ENCODE measurements at places on chromosomes 2 and 18.

- no peak for DNase-seq
Measured at GRCh38 chr18:50079571-50080295, 115.2 kb downstream of the MYO5B start.

DNA sequence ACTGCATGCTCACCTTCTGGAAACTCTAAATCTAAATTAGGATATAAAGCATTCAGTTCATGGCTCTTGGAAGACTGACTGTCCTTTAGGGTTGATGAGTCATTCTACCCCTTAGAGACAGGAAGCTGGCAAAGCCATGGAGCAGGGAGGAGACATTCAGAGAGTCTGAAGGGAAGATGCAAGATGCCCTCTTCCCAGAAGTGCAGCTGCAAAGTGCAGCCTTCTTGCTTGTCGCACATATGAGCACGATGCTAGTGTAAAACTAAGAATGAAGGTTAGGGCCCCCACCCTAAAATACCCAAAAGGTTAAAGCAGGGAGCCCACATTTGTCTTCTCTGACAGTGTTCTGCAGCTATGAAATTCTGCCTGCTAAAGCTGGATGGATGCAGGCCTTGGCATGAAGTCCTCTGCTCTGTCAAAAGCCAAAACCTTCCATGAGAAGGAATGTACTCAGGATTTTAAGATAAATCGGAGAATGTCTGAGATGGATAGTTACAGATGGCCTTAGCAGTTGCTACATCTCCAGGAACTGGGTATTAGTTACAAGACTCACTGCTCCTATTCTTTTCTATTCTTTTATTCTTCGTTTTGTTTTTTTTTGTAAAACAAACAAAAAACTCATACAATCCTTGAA lies 89.7 kb downstream of the POLE4 start:
- no peak for DNase-seq

- DNase-seq, result no peak
Measured at GRCh38 chr2:122955776-122956175, 1069.3 kb upstream of the CNTNAP5 start.

DNA sequence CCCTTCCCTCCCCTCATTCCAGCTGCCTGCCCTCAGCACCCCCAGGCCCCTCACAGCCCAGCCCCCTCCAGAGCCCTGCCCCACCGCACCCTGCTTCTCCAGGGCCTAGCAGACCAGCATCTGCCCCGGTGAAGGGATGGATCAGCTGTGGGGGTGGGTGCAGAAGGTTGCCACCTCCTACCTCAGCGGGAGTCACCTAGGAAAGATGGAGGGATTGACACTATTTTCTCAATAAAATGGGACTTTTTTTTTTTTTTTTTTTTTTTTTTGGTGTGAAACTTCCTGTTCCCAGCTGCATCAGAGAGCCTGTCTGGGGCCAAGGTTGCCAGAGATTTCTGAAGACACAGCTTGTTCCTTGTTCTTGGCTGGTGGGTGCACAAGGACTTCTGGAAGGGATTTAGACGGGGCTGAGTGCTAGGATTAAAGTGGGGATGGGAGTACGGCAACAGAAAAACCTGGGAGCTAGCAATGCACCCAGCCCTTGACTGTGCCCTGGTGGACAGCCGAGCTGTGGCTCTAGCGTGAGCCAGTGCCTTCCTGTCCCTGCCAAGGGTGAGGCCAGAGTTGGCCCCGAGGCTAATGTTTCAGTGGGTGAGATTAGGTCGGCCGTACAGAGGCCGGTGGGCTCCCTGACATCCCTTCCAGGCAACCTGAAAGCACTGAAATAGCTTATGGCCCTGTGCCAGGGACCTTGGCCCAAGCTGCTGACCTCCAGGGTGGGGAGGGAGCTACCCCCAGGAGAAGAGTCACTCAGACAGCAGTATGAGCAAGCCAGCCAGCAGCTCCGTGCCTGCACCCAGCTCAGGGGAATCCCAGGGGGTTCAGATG lies 4.6 kb downstream of the B3GNT7 start:
- no peak for DNase-seq

GRCh38 chr2:29495068-29495467 lies 379.9 kb downstream of the CLIP4 start:
- DNase-seq, result no peak

DNA sequence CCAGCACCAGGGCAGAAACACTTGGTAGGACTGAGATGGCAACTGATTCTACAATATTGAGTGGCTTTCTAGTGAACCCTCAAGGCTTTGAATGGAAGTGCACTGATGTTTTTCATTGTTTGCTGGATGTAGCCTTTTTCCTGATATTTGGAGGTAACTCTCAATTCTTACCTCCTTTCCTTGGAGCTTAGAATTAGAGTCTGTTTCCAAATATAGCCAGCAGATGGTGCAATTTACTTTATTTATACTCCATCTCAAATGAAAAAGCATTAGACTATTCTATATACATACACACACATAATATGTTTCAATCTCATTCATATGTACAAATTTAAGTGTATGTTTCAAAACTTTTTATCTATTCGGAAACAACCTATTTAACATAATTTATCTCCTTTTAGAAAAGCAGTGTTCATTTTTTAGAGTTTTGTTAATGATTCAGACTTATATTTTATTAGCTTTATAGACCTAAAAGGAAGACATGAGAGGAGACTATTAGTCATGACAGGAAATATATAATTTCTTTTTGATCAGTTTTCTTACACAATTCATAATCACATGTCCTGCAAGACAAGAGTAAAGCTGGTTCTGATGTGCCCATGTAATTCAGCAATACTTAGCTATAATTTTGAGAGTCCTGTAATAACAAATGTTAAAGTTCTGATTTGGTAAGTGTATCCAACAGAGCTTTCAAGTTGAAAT lies 124.8 kb downstream of the NUP35 start:
- DNase-seq, result no peak

DNA sequence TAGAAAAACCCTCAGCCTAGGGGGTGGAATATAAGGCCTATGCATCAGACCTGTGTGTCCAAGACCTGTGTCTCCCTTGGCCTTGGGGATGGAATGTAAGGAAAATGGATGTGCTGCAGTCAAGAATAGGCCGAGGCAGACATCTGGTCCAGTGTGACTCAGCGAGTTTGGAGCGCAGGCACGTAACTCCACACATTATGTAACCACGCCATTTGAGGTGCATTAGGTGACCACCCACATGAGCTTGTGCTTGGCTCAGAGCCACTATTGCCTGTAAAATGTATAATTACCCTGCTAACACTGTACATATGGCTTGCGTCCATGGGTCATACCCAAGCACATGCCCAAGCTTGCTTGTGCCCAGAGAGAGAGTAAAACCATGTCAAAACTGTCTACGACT lies 580.9 kb upstream of the HNMT start:
- DNase-seq, result no peak

DNA sequence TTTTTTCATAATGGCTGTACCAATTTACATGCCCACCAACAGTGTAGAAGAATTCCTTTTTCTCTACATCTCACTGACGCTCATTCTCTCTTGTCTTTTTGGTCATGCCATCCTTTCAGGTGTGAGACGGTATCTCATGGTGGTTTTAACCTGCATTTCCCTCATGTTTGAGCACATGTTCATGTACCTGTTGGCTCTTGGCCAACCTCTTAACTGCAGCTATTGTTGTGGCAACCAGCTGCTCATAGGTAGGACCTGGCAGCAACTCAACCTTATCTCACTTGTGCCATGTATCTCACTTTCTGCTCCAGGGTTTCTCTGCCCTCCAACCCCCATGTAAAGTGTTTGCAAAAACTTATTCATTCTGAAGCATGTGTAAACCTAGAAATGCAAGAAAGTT lies 167.5 kb downstream of the UPP2 start:
- no peak for DNase-seq

- DNase-seq, result no peak
Measured at GRCh38 chr2:43715300-43716098, 39.3 kb upstream of the C1GALT1C1L start.

GRCh38 chr2:233248999-233249398 lies 2.5 kb upstream of the ATG16L1 start:
- DNase-seq, result no peak

DNA sequence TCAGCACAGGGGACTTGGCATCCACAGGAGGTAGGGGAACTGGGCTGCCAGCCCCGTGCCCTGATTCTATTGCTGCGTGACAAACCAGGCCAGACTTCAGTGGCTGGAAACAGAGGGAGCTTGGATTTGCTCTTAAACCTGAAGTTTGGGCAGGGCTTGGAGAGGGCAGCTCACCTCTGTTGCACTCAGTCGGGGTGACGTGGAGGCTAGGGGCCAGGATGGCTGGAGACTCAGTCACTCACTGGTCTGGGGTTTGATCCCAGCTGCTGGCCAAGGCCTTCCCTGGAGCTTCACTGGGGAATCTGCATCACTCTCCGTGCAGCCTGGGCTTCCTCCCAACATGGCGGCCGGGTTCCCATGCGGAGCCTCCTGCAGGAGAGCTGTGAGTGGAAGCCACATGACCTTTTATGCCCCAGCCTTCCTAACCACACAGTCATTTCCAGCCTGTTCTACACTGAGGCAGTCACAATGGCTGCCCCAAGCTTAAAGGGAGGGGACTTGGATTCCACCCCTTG lies 175.2 kb upstream of the HDAC4 start:
- no peak for DNase-seq

- DNase-seq, result no peak
Measured at GRCh38 chr2:231017231-231017598, 20.1 kb upstream of the C2orf72 start.

DNA sequence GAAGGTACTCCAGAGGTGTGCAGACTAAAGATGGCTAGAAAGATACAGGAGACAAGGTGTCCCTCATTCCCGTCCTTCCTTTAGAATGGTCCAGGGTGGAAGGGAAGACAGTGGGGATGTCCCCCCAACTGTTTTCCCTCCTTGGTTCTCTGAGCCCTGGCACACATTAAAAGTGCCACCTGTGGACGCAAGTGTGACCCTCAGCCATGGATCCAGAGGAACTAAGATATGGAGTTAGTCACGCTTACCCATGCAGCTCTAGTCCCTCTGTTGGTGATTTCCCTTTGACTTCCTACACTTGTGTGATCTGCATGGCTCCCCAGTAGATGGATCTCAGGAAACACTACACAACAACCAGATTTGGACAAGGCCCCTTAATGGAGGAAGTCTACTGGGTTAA lies 113.1 kb upstream of the SRD5A2 start:
- DNase-seq, result no peak

- DNase-seq, result no peak
Measured at GRCh38 chr18:63182310-63182772, 137.2 kb downstream of the BCL2 start.

DNA sequence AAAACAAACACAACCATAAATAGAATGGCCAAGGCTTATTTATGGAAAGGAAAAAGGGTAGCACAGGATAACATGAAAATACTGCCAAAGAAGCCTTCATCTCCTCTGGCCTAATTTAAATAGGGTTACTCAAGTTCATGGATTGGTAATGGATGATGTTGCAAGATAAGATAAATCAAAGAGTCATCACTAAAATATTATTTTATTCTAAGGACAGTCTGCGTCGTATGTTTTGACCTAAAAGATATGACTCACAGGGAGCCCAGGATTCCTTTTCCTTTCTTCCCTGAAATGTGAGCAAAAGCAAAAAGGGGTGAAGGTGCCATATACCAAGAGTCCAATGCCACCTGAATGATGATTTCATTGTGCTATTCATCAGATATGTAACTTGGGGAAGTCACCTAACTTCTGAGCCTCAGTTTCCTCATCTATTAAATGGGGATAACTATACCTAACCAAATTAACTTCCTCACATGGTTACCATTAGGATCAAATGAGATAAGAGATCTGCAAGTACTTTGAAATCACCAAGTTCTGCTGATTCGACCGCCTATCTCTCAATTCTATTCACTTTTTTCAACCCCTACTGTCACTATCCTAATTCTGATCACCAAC lies 137.7 kb downstream of the THADA start:
- DNase-seq, result no peak

- DNase-seq, result no peak
Measured at GRCh38 chr2:143803936-143804335, 674.7 kb downstream of the ARHGAP15 start.

- no peak for DNase-seq
Measured at GRCh38 chr2:106109675-106110424, 84.3 kb downstream of the UXS1 start.

DNA sequence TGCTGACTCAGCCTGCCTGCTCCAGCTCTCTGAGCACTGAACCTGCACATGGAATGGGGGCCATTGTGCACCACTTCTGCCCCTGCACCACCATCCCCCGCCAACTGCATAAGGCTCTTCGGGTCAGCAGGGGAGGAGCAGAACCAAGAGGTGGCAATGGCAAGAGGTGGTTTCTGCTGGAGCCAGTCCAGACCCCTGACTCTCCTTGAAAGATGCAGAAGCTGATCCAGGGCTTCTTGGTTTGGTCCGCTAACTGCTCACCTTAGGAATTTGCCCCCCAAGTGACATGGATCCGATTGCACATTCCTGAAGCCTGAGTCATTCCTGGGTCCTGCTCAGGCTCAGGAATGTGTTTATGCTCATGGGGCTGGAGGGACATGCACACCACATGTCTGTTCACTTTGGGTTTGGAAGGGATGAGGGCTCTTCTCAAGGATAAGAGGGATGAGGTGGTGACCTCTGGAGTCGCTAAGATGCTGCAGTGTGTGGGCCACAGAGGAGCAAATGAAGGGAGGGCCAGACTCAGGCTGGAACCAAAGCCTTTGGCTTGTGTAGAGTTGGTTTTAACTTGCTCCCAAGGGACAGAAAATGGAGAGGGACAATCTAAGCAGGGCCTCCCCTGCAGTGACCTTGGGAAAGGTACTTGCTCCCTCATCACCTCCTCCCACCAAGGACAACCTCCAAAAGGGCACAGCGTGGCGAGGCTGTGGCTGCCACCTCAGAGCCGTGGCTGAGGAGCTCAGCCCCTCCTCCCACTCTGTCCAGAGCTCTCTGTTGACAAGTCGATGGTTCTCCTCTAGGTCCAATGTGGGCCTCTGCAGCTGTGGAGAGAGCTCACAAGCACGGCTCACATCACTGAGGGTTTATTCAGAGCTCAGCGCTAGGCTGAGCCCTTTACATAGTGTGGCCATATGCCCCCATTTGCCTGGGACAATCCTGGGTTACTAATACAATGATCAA lies 66.2 kb downstream of the HS1BP3 start:
- DNase-seq, result no peak

DNA sequence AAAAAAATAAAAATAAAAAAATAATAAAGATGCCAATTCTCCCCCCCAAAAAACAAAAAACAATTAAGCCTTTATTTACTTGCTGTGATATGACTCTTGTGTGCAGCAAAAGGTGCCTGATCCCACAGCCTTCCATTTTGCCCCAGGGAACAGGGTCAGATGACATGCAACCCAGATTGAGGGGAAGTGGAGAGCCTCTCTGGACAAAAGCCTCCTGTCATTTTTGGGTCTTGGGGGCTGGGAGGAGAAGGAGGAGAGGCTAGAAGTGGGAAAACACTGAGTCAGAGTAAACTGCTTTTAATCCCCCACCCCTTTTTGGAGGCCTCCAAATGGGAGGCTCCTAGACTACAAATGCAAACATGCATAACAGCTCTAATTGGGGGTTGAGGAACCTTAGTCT lies 46.6 kb upstream of the SCG2 start:
- DNase-seq, result no peak

DNA sequence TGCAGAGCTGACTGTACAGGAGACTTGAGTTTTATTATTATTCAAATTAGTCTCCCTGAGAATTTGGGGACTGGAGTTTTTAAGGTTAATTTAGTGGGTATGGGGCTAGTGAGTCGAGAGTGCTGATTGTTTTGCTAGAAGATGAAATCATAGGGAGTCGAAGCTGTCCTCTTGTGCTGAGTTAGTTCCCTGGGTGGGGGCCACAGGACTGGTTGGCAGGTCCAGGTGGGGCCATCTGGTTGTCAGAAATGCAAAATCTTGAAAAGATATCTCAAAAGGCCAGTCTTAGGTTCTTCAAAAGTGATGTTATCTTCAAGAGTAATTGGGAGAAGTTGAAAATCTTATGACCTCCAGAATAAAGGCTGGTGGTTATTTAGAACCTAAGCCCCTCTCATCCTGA lies 267.3 kb downstream of the MYCN start:
- no peak for DNase-seq

Data from stimulated activated CD8-positive, alpha-beta memory T cell treated with anti-CD3 and anti-CD28 coated beads, Interleukin-7, amount 100 ng/mL, for 1 hour (primary cell).